HFFc6 (cell line): ENCODE measurements at places on chromosomes 3 and 15. TPM values are rescaled to one million over a fixed set of nuclear protein-coding genes. Genes with fewer than 3 reads are reported as not detected.

SLC22A13 gene
- 0.18 to 0.20 TPM (median 0.18 TPM) in 3 replicates for total RNA-seq

UROC1 gene
- total RNA-seq, result not detected in 3 replicates

EBLN2 gene
- 1.3 to 1.8 TPM (median 1.5 TPM) in 3 replicates for total RNA-seq

ARL6IP5 gene
- total RNA-seq, result 114 to 132 TPM (median 114 TPM) in 3 replicates

CD96 gene
- not detected in 3 replicates for total RNA-seq

NR1I2 gene
- not detected in 2 replicates for total RNA-seq

CPEB1 gene
- 4.3 to 5.6 TPM (median 4.6 TPM) in 3 replicates for total RNA-seq

GOLGA6C gene
- total RNA-seq, result not detected in 2 replicates

FRMD5 gene
- 0.70 and 0.97 TPM in 2 replicates for total RNA-seq

GRCh38 chr3:182226995-182227394, 515.3 kb downstream of the SOX2 start:
- no peak for DNase-seq

GRCh38 chr3:113269661-113270060, 58.3 kb downstream of the BOC start:
- no peak for DNase-seq

DNA sequence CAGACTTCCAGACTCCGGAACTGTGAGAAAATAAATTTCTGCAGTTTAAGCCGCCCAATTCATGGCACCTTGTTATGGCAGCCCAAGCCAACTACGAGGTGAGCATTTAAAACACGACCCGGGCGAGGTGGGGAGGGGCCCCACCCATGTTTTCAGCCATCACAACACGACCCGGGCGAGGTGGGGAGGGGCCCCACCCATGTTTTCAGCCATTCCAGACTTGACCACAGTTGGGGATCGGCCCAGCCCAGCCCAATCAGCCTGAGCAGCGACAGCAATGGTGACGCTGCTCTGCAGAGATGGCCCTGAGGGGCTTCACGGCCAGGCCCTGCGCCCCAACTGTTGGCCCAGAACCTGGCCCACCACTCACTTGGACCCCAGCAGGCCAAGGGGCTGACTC, 93.1 kb downstream of the ATP10A start:
- DNase-seq, result no peak

DNA sequence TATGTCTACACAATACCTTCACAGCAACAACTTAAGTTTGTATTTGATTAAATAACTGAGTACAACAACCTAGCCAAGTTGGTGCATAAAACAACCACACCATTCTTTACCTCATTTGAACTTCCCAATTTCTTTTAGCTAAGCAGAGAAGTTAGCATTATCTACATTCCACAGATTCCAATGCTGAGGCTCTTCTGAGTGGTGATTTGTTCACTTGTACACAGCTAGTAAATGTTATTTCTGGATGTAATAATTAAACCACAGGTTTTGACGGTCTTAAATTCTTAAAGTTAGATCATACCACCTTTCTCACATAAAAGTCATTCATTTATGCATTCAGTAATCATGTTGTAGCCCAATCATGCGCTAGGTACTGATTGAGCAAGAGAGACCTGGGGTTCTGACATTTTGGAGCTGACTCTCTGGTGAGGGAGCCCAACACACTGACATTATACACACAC, 102.5 kb downstream of the SST start:
- peak; percentile 68 for DNase-seq

GRCh38 chr3:169998668-169999131, 32.1 kb downstream of the SEC62 start:
- peak; percentile 91 for DNase-seq

GRCh38 chr15:99749386-99749785, 16.1 kb upstream of the LYSMD4 start:
- no peak for DNase-seq

- no peak for DNase-seq
Measured at GRCh38 chr3:71304684-71305083, 278.8 kb downstream of the FOXP1 start.

DNA sequence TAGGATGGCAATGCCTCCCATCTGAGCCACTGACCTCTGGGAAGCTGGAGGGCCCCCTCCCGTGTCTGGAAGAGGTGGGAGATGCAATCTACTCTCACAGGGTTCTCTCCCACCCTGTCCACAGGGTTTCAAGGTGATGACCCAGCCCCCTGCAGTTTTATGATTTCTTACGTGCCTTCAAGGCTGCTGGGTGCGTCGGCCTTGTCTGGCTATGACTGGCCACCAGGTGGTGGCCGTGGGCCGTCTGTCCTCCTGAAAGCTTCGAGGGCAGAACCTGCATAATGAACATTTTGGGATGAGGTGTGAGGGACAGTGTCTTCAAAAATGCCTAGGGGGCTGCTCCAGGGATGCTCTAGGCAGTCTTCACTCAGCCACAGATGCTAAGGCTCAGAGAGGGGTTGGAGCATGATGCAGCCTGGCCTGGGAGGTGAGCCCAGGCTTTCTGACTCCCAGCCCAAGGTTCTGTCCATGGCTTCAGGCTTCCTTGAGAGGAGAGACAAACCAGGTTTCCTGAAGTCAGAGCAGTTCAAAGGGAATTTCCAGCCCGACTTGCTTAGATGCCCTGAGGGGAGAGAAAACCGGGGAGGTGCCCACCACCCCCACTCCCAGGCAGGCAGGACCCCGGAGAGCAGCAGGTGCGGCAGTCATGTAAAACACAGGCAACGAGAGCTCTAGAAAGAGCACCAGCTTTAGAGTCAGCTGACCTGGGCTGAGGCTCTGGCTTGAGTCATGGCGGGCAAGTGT, 18.7 kb downstream of the ISG20 start:
- peak; percentile 40 for DNase-seq

DNA sequence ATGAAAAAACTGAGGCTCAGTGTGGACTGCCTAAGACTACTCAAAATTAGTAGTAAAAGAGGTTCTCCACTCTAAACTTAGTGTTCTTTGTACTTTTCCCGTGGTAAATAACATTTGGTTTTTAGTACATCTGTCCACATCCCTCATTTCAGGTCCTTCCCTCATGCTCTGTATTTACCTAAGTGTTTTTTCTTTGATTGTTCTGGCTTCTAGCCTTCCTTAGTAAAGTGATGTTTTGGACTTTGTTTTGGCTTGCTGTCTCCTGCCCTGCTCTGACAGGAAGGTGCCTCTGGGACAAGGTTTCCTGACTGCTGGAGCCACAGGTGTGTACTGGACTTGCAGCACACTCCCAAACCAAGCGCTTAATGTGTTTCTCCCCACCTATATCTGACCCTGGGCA, 29.9 kb upstream of the ALDH1A2 start:
- no peak for DNase-seq

DNA sequence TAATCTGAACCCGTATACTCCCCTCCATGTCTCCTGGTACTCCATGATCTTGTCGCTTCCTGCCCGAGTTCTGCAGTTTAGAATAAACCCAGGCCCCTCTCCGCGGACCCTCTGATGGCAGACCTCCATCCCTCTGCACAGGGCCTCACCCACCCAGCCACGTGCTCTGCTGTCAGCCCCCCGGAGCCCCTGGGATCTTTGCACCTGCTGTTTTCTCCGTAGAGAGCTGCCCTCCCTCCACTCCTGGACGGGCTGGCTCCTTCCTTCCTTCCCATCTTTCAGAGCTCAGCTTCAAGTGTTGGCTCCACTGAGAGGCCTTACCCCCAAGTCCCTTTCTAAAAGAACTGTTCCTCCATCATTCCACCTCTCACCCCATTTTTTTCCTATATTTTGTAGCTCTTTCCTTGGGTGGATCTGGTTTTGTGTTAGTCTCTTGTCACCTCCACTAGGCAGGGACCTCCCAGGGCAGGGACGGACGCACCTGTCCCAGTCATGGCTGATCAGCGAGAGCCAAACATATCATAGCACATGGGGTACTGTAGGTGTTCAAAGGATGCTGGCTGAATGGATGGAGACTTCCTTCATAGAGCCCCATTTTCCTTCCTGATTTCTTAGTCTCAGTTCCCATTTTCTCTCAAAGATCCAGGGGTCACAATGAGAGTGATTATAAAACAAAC, 106.6 kb downstream of the VGLL4 start:
- no peak for DNase-seq
